Stomach (tissue), 19 donors: ENCODE measurements at places on chromosomes 2 and 18. TPM values are rescaled to one million over a fixed set of nuclear protein-coding genes. Genes with fewer than 3 reads are reported as not detected.

CSRNP3 gene
- 0.58 TPM for total RNA-seq

- DNase-seq: no peak
These were observed 5.0 kb upstream of the IL18RAP start for GRCh38 chr2:102417946-102418345.

DNA sequence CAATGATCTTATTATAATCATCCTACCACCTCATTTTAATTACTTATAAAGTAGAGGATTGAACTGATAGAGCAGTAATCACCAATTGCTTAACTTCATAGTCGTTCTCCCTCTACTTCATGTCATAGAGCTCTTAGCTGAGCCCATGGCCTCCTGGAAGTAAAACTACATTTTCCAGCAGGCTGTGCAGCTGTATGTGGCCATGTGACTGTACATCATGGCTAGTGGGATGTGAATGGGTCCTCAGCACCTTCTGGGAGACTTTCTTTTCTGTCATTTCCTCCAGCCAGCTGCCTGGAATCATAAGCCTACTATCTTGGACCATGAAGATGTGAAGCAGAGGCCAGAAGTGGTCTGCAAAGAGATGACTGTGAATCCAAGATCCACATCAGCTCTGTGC lies 128.7 kb upstream of the SKOR2 start:
- no peak for DNase-seq

DNA sequence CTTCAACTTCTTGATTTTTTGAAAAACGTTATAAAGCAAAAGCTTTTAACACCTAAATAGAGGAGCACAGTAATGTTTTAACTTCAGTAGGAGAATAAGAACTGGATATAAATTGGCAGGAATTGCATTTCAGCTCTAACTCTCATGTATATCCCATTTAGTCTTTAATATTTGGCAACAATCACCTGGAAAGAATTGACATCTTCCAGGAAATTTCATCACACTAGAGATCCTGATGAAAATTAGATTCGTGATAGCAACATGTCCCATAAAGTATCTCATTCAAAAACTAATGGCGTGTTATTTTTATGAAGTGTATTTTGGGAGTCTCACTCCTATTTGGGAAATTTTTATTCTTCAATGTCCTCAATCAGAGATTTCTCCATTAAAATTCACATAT lies 131.1 kb upstream of the DNAJC10 start:
- no peak for DNase-seq

CDH19 gene
- 15.5 TPM for total RNA-seq
